ENCODE measurements at places on chromosomes 7 and 10. TPM values are rescaled to one million over a fixed set of nuclear protein-coding genes. Genes with fewer than 3 reads are reported as not detected.

CDK14 gene
- total RNA-seq, result 29.3 TPM

OR6V1 gene
- not detected for total RNA-seq

CCZ1B gene
- 49.0 TPM for total RNA-seq

ZNF25 gene
- 27.5 TPM for total RNA-seq

MET gene
- total RNA-seq, result 23.3 TPM

- DNase-seq, result no peak
Measured at GRCh38 chr7:26841003-26841739, 23.2 kb downstream of the SKAP2 start.

DNA sequence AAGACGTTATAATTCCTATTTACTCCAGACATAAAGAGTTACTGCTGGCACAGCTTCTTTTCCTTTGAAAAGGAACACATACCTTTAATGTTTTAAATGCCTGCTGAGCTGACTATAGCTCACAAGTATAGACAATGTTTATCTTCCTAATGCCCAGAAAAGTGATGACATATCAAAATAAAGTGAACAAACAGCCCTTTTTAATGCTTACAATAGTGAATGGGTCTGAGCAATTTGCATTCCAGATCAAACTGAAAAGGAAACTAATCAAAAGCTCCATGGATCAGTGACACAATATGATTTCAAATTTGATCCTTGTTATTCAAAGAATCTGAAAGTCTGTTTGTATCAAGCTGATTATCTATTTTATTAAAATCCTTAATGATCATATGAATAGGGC is 233.6 kb upstream of the SEMA3E start:
- DNase-seq, result no peak

GRCh38 chr7:94062372-94062771 is 58.2 kb upstream of the BET1 start:
- DNase-seq, result no peak
